ENCODE measurements at places on chromosomes 12 and 14.

- DNase-seq: no peak
Observed at GRCh38 chr12:54926246-54926645, 58.3 kb downstream of the TESPA1 start.

GRCh38 chr14:72986214-72986613 is 40.7 kb downstream of the ZFYVE1 start:
- DNase-seq: no peak

DNA sequence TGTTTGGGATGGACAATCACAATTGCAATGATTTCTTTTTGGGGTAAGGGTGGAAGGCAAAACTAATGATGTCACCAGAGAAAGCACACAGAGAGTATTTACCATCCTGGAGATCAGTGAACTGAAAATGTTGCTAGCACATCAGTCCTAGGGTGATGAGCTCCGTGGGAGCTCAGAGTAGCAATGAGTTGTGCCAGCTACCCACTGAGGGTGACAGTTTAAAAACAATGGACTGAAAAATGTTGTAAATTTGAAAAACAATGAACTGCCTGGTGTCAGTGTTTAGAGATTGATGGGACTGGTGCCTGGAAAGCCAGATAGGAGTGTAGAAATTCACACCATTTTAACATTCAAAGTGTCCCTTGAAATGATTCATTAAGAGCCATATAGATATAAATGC is 198.5 kb downstream of the ATP23 start:
- no peak for DNase-seq

GRCh38 chr14:103360548-103360947 is 24.7 kb upstream of the MARK3 start:
- no peak for DNase-seq

DNA sequence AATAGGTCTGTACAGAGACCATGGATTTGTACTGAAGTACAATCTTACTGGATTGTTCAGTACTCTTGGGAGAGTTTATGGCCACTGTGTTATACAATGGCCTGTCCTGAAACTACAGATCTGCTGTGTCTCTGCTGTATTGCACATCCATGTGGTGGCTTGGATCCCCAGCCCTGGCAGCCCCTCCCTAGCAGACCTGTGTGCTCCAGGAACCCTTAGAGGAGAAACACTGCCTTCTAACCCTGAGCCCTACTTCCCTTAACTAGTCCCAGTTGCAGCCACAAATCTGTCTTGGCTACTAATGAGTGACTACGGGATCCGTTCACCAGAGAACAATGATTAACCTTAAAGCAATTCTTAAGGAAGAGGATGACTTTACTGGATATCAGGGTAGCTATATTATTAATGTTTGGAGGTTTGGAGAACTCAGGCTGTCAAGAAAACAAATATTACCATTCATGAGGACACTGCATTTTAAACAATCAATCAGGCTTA is 27.7 kb downstream of the RNF34 start:
- no peak for DNase-seq

DNA sequence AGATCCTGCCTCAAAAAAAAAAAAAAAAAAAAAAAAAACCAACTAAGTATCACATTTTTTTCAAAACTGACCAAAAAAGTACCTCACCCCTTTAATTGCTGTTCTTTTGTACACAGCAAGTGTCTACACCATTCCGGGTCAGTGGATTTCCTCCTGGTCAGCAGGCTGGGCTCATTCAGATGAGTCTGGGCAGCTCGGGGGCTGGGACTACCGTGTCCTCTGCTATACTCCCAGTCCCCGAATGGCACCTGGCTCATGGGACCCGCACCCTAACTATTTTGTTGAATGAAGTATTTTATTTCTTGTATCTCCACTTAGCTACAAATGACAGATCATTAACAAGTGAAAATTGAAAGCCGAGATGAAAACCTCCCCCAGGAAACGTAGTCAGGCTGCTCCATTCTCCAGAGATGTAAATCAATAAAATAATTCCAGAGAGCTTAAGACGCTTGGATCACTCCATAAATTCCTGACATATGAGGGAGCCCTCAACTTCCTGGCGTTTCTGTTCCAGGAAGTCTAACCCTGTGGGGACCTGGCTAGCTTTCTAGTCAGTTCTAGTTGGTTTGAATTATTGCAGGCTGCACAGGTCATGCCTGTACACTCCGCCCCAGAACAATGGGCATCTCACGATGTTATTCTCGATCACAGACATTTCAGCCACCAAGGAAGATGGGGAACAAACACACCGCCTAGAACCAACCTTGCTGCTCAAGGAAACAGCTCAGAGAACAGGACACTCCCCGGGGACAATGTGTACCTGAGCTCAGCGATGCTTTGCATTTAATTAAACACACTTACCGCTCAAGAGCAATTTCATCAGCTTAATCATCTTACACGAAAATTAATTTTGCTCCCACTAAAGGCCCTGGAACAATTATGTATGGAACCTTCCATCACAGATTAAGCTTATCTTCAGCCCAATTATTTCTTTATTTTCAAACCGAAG is 76.3 kb downstream of the RIMBP2 start:
- DNase-seq: no peak

GRCh38 chr12:105522166-105522825 is 191.8 kb downstream of the C12orf75 start:
- no peak for DNase-seq

GRCh38 chr12:27965411-27965810 is 7.1 kb downstream of the PTHLH start:
- DNase-seq: no peak

GRCh38 chr12:124036171-124036598 is 63.2 kb downstream of the ZNF664 start:
- no peak for DNase-seq

- no peak for DNase-seq
Observed at GRCh38 chr14:100294963-100295330, 11.3 kb downstream of the SLC25A29 start.

- no peak for DNase-seq
Observed at GRCh38 chr12:52587563-52587962, 13.7 kb downstream of the KRT72 start.

GRCh38 chr12:26158078-26158764 is 33.4 kb upstream of the BHLHE41 start:
- DNase-seq: no peak

DNA sequence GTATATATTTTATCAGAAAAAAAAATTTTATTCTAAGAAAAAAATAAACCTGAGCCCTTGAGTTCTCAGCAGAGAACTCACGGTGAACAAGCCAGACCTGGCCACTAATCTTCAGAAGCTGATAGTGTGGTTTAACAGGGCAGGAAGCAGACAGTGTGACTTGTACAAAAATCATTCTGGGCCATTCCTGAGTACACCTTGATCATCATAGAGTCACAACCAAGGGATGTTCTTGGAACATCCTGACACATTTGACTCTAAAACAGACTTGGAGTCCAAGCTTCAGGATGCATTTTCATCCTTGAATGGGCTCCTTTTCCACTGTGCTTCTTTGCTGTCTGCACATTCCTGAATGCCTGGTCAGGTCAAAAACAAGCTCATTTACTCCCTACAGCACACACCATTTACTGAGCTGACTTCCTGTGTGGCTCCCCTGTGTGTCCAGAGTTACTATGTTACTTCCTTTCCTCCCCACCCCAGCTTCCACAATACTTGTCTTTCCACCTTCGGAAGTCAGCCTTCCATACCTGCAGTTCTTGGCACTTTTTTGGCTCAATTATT is 112.0 kb downstream of the ANO6 start:
- no peak for DNase-seq

GRCh38 chr12:57106021-57106708 is 5.0 kb downstream of the STAT6 start:
- no peak for DNase-seq

DNA sequence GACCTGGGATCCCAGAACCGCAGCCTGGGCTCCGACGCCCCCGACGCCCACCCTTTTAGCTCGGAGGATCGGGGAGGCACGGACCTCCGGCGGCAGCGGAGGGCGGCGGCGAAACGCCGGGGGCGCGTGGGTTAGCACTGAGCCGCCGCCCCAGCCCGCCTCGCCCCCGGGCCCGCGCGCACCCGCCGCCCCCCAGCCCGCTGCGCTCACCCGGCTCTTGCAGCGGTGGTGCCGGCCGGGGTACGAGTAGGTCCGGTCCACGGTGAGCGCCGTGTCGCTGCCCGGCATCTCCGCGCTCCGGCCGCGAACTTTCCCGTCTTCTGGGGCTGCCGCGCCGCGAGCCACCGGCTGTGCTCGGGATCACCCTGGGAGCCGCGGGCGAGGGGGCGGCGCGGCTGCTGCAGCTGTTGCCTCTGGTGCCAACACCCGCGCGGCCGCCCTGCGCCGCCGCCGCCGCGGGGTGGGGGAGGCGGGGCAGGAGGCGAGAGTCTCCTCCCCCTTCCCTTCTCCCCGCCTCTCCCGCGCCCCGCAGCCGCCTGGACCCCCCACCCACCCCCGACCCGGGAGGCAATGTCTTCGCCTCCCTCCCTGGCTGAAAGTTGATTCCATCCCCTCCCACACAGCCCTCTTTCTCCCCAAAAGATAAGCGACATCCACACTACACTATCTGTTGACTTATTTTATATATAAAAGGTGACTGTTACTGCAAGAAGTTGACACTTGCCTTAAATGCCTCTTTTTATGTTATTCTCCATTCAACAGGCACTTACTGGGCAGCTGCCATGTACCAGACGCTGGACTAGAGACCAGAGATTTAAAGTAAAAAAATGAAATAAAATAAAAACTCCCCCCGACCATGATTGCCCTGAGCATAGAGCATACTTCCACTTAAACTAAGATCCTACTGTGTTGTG is at the start of gene TMCC3:
TMCC3 (minus strand) TSS at position 415 of the 914 bp plus-strand sequence; CDS start at position 288, 127 bp downstream.
- peak; percentile 11 for DNase-seq

DNA sequence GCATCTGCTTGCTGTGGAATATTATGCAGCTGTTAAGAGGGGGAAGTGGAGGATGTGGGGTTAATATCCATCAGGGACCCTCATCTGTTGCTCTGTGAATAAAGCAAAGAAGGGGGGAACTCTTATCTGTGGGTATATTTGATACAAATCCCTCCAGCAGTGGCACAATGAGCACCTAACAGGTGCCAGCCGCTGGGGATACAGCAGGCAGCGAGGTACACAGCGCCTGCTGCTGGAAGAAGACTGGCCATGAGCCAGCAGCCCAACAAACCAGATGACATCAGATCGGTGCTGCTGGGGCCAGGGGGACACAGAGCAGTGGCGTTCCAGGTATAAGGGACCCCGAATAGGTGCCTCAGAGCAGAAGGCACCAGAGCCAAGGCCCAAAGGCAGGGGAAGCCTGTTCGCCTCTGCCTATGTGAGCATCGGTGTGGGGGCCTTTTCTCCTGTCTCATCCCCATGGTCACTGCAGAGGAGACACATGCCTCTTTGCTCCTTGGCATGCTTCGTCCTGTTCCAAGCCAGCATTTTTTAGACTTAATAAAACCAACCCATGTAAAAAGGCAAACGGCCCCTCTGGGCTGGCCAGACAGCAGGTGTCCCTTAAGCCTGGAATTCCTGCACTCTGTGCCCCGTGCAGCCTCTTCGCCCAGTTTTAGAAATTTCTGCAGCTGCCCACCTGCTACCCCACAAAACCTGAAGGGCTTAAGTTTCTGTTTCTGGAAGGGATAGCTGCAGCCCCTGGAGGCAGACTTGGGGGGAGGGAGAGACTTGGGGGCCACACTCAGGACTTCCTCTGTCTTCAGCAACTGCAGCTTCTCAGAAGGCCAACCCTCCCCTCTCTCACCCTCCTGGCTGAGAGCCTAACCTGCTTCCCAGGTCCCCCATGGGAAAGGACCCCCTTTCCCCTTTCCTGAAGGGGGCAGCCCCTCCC is 1.6 kb upstream of the CKB start:
- DNase-seq: no peak

GRCh38 chr12:31216479-31216878 is 109.5 kb downstream of the SINHCAF start:
- DNase-seq: no peak

- DNase-seq: no peak
Observed at GRCh38 chr12:110249716-110250225, 31.3 kb upstream of the ATP2A2 start.

GRCh38 chr12:41605545-41606305 is 417.6 kb downstream of the PDZRN4 start:
- no peak for DNase-seq

GRCh38 chr14:102419276-102419675 is 56.5 kb downstream of the TECPR2 start:
- DNase-seq: no peak

DNA sequence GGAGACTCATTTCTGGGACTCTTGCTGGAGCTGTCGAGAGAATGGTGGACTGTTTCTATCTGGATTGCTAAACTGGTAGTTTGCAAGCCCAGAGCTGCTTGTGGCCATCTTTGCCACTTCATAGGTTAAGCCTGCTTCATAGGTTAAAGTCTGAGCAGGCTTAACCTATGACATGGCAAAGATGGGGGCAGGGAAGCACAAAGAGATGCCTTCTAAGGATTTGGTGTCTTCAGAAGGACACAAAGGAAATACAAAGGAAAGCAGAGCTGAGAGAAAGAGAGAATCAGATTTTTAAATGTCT is 78.4 kb upstream of the MAX start:
- no peak for DNase-seq

GRCh38 chr12:88015825-88016224 is 13.4 kb downstream of the C12orf50 start:
- no peak for DNase-seq

- DNase-seq: no peak
Observed at GRCh38 chr12:52865090-52865944, 16.5 kb upstream of the KRT78 start.

GRCh38 chr12:115572440-115572839 is 705.1 kb downstream of the MED13L start:
- DNase-seq: no peak

GRCh38 chr12:120764816-120765215 is 39.2 kb downstream of the ACADS start:
- no peak for DNase-seq

GRCh38 chr14:102949801-102950451 is 27.5 kb downstream of the AMN start:
- DNase-seq: no peak

- no peak for DNase-seq
Observed at GRCh38 chr14:64772397-64772950, 68.2 kb downstream of the PLEKHG3 start.

DNA sequence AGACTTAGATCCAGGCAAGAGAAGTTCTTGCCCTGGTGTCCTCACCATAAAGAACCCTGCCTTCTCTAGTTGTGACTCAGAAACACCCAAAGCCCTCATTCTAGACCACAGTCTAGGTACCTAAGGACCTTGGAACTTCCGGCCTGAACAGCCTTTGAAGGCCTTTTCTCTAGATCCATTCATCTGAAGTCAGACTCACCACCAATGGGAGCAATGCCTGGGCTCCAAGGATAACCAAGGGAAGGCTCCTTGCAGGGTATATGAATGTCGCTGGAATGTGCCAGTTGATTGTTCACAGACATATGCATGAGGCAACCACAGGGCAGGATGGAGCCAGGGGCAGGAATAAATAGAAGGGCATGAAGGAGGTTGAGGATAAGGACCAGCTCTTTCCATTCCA is 86.3 kb downstream of the PLCZ1 start:
- no peak for DNase-seq

All from activated CD8-positive, alpha-beta memory T cell treated with anti-CD3 and anti-CD28 coated beads for 1 hour (primary cell).